Activated CD4-positive, alpha-beta T cell treated with anti-CD3 and anti-CD28 coated beads for 48 hours (primary cell): ENCODE measurements at places on chromosomes 7 and 10.

DNA sequence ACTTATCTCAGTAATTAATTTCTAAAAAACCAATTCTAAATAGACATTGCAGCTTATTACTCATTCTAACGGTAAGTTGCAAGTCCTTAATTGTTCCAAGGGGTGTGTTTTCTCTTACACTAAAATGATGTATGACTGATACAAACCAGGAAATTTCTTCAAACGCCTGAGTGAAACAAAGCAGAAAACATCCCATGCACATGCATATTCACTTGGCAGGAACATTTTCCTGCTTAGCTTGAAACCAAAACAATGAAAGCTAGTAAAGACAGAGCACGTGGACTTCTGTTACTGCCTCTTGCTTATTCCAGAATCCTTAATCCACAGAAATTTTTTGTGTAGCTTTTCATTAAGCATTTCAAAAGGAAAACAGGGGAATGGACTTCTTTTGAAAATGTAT, 187.7 kb downstream of the MTERF1 start:
- DNase-seq, result no peak

- no peak for DNase-seq
Observed at GRCh38 chr7:38694326-38694725, 63.2 kb upstream of the AMPH start.

DNA sequence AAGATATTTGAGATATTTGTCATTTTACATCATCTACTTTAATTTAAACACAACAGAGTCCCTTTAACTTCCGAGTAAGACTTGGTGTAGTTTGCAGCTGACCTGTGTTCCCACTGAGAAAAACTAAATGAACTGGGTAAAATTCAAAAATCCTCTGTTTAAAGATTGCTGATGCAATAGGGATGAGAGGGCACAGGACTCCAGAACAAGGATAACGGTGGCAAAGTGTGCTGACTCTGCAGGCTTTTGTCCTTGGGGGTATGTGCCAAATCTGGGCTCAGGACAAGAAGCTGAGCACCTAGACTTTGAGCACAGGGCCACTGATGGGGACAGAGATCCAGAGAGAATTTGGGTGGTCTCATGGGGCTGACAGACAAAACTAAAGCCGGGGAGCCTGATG, 156.8 kb downstream of the CCDC71L start:
- no peak for DNase-seq

GRCh38 chr7:94396037-94396431, 1.3 kb downstream of the COL1A2 start:
- DNase-seq, result no peak

GRCh38 chr10:42953684-42954674, 122.9 kb upstream of the RET start:
- no peak for DNase-seq

DNA sequence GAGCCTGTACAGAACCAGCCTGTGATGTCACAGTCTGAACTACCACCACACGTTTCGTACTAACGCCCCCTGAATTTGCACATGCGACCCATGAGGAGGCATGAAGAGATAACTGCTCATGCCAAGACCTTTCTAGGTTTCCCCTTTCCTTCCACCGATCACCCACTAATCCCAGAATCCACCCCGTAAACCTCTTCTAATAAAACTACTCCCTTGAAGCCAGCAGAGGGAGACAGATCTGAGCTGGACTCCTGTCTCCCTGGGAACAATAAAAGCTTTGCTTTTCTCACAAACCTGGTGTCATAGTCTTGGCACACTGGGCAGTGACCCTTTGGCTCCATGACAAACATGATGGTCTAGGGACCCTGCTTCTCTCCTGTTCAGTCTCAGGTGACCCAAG, 144.5 kb downstream of the FRMD4A start:
- peak; percentile 6 for DNase-seq

DNA sequence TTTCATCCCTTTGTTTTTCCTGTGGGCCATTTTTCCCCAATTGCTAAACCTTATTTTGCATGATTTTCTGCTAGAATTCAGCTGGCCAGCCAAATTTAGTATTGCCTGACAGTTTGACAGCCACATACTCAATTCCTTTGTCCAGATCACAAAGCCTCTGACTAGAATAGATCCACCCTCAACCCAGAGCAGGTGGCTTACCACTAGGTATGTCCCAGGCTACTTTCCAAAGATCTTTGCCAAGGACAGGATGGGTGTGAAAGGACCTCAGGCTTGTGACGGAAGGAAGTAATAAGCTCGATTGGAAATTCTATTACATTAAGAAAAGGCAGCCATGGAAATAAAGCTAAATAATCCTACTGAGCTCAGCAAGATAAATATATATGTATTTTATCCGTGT, 50.6 kb upstream of the AGK start:
- DNase-seq, result no peak

GRCh38 chr7:23970193-23970592, 260.2 kb downstream of the STK31 start:
- DNase-seq, result no peak

GRCh38 chr10:14971867-14972448, 12.8 kb downstream of the MEIG1 start:
- peak; percentile 56 for DNase-seq

GRCh38 chr10:91088300-91089140, 131.9 kb upstream of the PCGF5 start:
- DNase-seq, result no peak

GRCh38 chr10:6995831-6996230, 415.0 kb downstream of the SFMBT2 start:
- DNase-seq, result no peak

GRCh38 chr10:62779487-62780248, 24.9 kb upstream of the ADO start:
- DNase-seq, result peak; percentile 91

DNA sequence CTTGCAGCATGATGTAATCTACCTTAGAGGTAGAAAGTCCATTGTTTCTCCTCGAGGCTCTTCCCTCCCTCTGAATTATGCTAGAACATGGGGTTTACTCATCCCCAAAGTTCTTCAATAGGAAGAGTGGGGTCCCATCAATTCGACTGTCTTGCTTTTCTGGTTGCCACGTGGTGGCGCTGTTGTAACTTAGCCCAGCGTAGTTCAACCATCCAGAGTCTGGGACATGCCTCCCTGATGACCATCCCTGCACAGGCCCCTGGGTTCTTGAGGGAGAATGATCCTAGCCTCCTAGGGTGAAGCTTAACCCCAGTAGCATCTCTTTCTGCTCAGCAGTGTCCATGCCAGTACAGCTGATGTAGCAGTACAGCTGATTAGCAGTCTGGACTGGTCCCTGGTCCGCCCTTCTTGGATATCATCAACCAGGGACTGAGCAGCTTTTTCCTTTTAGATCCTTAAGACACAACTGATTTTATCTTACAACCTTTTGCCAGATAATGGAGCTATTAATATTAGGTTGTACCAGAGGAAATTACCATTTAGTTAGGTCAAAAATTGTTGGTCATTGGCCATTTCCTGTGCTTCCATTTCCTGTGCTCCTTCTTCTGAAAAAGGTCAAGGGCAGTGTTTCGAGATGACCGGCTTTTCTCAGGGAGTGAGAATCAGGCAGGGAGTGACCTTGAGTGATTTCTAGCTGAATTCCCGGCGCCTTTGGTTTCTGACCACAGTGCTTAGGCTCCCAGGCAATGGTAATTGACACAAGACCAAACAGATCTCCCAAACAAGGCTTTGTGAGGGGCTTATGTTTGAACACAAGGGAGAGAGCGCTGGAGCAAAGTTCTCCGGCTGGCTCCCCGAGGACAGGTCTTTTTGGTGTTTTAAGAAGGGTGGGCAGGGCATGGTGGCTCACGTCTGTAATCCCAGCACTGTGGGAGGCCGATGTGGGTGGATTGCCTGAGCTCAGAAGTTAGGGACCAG, 65.4 kb downstream of the TACC2 start:
- DNase-seq, result peak; percentile 12

GRCh38 chr7:31957090-31957720, 113.0 kb downstream of the PDE1C start:
- no peak for DNase-seq

DNA sequence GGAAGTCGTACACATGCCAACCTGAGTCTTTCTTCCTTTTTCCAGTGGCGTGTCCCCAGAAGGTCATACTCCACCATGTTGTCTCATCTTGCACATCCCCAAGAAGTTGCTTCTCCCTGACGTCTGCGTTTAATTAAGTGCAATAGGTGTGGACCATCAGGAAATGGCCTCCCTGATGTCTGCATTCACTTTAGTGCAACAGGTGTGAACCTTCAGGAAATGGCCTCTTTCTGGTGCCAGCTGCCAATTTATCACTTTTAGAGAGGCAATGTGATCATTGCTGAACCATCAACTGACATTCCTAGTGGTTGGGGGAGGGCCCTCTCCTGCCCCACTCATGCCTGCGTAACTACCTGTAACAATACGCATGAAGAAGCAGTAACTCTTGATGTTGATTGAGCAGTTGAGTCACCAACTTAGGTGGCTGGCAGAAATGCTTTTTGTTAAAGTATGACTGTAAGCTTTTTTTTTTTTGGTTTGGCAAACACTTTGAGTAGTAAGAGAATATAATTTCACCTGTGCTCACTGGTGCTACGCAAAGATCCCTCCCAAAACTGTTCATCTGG, 25.8 kb downstream of the SCIN start:
- DNase-seq, result no peak

GRCh38 chr10:100967332-100967731, 2.0 kb upstream of the SEMA4G start:
- DNase-seq, result no peak

GRCh38 chr7:129188372-129188891, at the start of gene SMO:
TSS of gene SMO (plus strand) at chr7:129188633. CDS start at chr7:129189152, 519 bp downstream.
- peak; percentile 11 for DNase-seq
